ENCODE measurements at places on chromosomes 12 and 14. TPM values are rescaled to one million over a fixed set of nuclear protein-coding genes. Genes with fewer than 3 reads are reported as not detected.

DNA sequence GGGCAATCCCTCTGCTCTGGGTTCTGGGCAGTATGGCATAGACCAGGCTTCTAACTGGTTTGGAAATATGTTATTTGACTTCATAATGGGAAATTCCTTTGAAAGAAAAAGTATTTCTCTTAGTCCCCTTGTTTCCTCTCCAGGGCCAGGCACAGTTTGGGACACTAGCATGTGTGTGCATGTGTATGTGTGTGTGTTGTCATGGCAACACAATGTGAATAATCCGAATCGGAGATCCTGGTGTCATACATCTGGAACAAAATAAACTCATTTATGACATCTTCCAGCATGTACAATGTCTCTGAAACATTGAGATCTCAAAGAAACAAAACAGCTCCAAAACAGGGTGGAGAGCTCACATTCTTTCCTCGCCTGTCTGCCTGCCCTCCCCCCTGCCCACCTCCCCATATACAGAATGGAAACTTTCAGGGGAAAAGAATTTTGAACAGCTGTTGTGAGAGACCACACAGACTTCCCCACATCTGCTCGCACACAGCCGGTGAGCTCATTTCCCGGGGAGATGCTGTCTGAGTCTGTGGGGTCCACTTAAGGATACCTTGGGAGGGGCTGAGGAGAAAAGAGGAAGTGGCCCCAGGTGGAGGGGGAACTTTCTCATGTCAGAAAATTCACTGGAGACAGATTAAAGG, 55.5 kb upstream of the PARP11 start:
- no peaks in the 10 kb centered on the region for H3K4me1 ChIP-seq
- DNase-seq: no peak
- H3K27ac ChIP-seq: no peak overlapping the region
- no peaks in the 10 kb centered on the region for H3K27me3 ChIP-seq
- no peaks in the 10 kb centered on the region for H3K36me3 ChIP-seq
- no peak overlapping the region for H3K4me3 ChIP-seq

DNA sequence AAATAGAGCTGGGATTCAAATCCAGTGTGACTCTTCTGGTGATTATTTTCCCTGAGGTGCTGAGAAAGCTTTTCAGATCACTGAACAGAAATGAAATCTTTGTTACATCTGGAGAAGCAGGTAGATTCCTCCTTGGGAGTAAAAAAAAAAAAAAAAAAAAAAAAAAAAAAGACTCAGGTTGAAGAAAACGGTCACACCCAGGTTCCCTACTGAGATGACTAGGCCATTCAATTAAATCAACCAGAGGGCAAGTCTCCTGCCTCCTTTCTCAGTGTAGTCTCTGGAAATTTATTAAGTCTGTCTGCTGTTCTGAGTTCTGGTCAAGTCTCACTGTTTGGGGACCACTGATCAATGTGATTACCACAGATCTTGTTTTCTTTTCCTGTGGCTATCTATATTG, 24.0 kb downstream of the ARG2 start:
- no peaks in the 10 kb centered on the region for H3K4me1 ChIP-seq
- no peaks in the 10 kb centered on the region for H3K27me3 ChIP-seq
- DNase-seq: no peak
- H3K27ac ChIP-seq: no peak overlapping the region

The TAC3 gene
- not detected for total RNA-seq

DNA sequence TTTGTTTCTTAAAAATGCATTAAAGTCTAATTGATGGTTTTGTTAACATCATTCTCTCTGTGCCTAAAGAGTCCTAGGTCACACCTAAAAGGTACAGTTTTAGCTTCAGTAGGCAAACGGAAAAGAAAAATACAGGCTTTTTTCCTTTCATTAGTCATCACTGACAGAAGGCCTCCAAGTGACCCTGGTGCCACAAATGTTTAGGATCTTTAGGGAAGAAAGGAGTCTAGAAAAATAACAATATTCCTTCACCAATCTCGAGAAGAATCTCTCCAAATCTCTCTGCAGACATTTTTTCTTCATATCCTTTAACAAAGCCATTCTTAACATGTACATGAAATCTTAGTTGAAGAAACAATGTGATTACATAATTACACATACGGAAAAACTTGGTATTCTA, 2.0 kb downstream of the DENND5B start:
- H3K4me3 ChIP-seq: peak overlapping the region; percentile 55
- H3K36me3 ChIP-seq: no peaks in the 10 kb centered on the region
- no peaks in the 10 kb centered on the region for H3K27me3 ChIP-seq
- no peaks in the 10 kb centered on the region for H3K4me1 ChIP-seq
- peak overlapping the region; percentile 97 for H3K27ac ChIP-seq

The PRICKLE1 gene
- 13.2 TPM for total RNA-seq

The IL23A gene
- total RNA-seq: not detected

DNA sequence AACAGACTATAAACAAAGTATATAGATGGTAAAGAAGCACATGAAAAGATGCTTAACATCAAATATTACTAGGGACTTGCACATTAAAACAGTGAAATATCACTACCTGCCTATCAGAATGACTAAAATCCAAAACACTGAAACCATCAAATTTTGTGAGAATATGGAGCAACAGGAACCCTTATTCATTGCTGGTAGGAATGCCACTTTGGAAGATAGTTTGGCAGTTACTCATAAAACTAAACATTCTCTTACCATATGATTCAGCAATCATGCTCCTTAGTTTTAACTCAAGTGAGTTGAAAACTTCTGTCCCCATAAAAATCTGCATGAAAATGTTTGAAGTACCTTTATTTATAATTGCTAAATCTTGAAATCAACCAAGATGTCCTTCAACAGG, 297.6 kb downstream of the DAD1 start:
- no peaks in the 10 kb centered on the region for H3K36me3 ChIP-seq
- no peak overlapping the region for H3K27ac ChIP-seq
- no peak for DNase-seq
- H3K27me3 ChIP-seq: no peaks in the 10 kb centered on the region
- no peaks in the 10 kb centered on the region for H3K4me1 ChIP-seq

GRCh38 chr12:54796991-54797390, 57.3 kb upstream of the MUCL1 start:
- H3K27ac ChIP-seq: no peak overlapping the region
- no peak overlapping the region for H3K4me3 ChIP-seq
- no peak for DNase-seq

GRCh38 chr12:106276032-106276740, 26.3 kb upstream of the TCP11L2 start:
- H3K36me3 ChIP-seq: no peaks in the 10 kb centered on the region
- no peak for DNase-seq
- no peak overlapping the region for H3K4me3 ChIP-seq
- H3K27me3 ChIP-seq: no peaks in the 10 kb centered on the region
- no peaks in the 10 kb centered on the region for H3K4me1 ChIP-seq

GRCh38 chr12:1559676-1560091, 34.7 kb downstream of the FBXL14 start:
- H3K36me3 ChIP-seq: no peaks in the 10 kb centered on the region
- H3K4me3 ChIP-seq: no peak overlapping the region
- no peak for DNase-seq
- H3K4me1 ChIP-seq: no peaks in the 10 kb centered on the region

The OR4E2 gene
- total RNA-seq: not detected

The FAM186B gene
- total RNA-seq: not detected

- no peak overlapping the region for H3K4me3 ChIP-seq
- no peak for DNase-seq
- H3K36me3 ChIP-seq: no peaks in the 10 kb centered on the region
- no peaks in the 10 kb centered on the region for H3K4me1 ChIP-seq
Observed at GRCh38 chr14:74988131-74988530, 14.6 kb upstream of the EIF2B2 start.

The GPX2 gene
- total RNA-seq: not detected

The PLEKHG3 gene
- total RNA-seq: 62.9 TPM

DNA sequence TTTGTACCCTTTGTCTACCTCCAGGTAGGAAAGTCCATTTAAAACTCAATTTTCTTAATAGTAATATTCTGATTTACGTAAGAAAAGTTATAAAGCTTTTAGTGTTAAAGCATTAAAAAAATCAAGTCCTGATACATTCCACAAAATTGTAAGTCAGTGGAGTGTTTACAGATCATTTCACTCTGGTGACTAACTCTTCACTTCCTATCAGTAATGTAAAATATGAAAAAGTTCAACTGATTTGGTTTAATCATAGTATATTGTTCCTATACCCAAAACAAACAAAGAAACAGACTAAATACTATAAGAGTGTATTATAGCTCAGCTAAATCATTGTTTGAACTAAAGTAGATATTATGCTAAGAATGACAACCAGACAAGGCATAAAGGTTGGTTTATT, 85.9 kb downstream of the VEZT start:
- no peaks in the 10 kb centered on the region for H3K36me3 ChIP-seq
- no peak overlapping the region for H3K4me3 ChIP-seq
- H3K4me1 ChIP-seq: no peaks in the 10 kb centered on the region
- H3K27ac ChIP-seq: no peak overlapping the region
- no peaks in the 10 kb centered on the region for H3K27me3 ChIP-seq
- no peak for DNase-seq

DNA sequence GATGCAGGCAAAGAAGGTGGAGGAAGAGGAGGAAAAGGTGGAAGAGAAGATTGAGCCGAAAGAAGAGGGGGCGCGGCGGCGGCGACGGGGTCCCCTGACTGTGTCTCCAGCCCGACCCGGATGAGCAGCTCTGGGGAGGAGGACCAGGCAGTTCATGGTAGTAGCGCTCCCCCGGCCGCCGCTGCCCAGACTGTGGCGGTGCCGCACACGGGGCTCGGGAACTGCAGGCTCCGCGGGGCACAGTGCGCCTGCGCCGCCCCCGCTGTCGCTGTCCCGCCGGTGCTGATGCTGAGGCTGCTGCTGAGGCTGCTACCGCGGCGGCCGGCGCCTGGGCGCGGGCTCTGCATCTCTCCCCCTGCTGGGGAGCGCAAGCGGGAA, at the start of gene KCNH5:
TSS of gene KCNH5 (minus strand) at position 225 of the 378 bp plus-strand sequence. CDS start 272 bp downstream, outside the sequence.
- H3K36me3 ChIP-seq: no peaks in the 10 kb centered on the region
- peaks cover 4% of the 10 kb centered on the region for H3K27me3 ChIP-seq
- DNase-seq: peak; percentile 18
- H3K27ac ChIP-seq: no peak within 1 kb of the TSS
- peaks cover 13% of the 10 kb centered on the region for H3K4me1 ChIP-seq

The AVPR1A gene
- 59.9 TPM for total RNA-seq

DNA sequence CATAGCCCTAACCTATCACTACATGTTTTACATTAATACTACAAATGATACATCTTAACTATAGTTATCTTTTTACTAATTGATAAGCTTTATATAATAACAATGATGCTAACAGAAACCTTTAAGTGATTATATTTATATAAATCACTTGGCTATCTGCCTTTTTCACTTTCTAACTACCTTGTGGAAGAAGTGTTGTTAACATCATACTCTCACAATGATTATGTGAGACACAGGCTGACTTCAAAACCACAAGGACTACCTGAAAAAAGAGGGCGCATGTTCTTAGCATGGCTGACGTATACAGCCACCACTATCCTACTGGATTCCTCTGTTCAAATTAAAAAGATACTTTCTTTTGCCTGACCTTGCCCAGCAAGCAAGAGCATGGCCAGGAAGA, 135.3 kb upstream of the SOX5 start:
- H3K27ac ChIP-seq: no peak overlapping the region
- H3K36me3 ChIP-seq: no peaks in the 10 kb centered on the region
- no peaks in the 10 kb centered on the region for H3K27me3 ChIP-seq

DNA sequence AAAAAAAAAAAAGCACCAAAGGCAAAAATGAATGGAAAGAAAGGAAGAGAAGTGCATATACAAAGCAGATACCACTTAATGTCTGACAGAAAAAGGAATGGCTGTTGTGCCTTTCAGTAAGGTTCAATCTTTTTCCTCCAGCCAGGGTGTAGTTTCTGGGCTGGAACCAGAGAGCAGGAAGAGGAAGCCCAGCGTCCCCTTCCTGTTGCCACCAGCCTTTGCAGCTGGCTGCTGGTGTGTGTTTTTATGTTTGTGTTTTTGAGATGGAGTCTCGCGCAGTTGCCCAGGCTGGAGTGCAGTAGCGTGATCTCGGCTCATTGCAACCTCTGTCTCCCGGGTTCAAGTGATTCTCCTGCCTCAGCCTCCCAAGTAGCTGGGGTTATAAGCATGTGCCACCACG, 64.6 kb upstream of the LTA4H start:
- H3K4me3 ChIP-seq: no peak overlapping the region
- no peaks in the 10 kb centered on the region for H3K4me1 ChIP-seq
- H3K36me3 ChIP-seq: no peaks in the 10 kb centered on the region
- H3K27ac ChIP-seq: no peak overlapping the region
- no peak for DNase-seq
- no peaks in the 10 kb centered on the region for H3K27me3 ChIP-seq

- no peaks in the 10 kb centered on the region for H3K36me3 ChIP-seq
- no peaks in the 10 kb centered on the region for H3K27me3 ChIP-seq
- peak overlapping the region; percentile 69 for H3K27ac ChIP-seq
- H3K4me3 ChIP-seq: no peak overlapping the region
- H3K4me1 ChIP-seq: no peaks in the 10 kb centered on the region
Observed at GRCh38 chr14:101351769-101352168, 209.5 kb upstream of the DIO3 start.

- no peak for DNase-seq
- H3K27me3 ChIP-seq: no peaks in the 10 kb centered on the region
- no peak overlapping the region for H3K27ac ChIP-seq
- H3K36me3 ChIP-seq: no peaks in the 10 kb centered on the region
- no peak overlapping the region for H3K4me3 ChIP-seq
Observed at GRCh38 chr12:114152890-114153289, 186.8 kb upstream of the RBM19 start.

The RNASE3 gene
- total RNA-seq: not detected

DNA sequence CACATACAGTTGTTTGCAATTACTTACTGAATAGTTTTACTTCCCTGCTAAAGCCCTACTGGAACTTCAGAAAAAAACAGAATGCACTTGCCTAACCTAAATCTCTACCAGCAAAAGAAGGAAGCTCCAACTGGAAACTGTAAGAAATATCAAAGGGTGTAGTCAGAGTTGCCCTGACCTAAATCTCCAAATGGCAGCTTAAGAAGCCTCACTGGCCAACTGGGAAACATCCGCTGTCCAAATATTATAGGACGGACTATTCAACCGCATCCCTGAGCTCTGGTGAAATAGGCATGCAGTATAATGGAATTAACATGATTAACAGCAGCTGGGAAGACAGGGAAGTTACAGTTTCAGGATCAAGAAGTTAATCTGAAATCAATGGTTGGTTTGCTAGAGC, 24.3 kb downstream of the ANAPC7 start:
- H3K36me3 ChIP-seq: no peaks in the 10 kb centered on the region
- no peaks in the 10 kb centered on the region for H3K27me3 ChIP-seq
- H3K4me3 ChIP-seq: no peak overlapping the region
- H3K27ac ChIP-seq: peak overlapping the region; percentile 25
- no peak for DNase-seq
- no peaks in the 10 kb centered on the region for H3K4me1 ChIP-seq

The GSC gene
- 0.90 TPM for total RNA-seq

Measured in uterus (tissue), 4 donors.